Stimulated activated CD4-positive, alpha-beta T cell treated with anti-CD3 and anti-CD28 coated beads, Interleukin-1b, Interleukin-23, amount 100 ng/mL, for 1 hour (primary cell): ENCODE measurements at places on chromosomes 3 and 15.

- DNase-seq = no peak
These were observed 79.5 kb upstream of the GUCA1C start for GRCh38 chr3:109033000-109033660.

DNA sequence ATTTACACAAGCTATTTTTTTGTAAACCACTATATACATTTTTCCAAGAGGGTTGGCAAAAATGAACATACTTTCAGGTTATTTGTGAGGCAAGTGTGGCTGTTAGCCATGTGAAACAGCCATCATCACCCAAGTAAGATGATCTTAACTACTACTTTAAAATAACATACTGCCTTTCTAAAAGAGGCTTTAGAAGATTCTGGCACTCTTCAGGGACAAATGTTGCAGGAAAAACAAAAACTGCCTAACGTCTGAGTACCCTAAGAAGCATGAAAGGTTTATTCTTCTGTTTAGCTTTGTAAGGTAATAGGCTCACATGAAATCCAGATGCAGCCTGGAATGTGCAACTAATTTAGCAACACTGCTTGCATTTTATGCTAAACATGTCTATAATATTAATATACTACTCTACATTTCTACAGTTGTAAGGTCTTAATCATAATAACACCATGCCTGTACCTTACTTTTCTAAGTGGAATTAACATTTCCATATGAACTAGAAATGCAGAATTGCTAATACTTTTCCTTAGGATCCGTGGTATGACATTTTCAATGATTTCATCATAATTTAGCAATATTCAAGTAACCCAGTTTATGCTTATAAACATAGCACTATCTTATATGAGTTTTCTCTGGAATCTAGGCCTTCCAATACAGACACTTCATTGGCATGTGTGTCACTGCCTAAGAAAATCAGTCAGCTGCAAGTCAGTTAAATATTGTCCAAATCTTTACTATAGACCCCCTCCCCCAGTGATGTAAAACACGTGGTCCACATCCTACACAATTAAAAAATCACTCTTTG is 4.5 kb upstream of the LSAMP start:
- DNase-seq = no peak

- DNase-seq = no peak
These were observed 73.9 kb upstream of the KCNH8 start for GRCh38 chr3:19074257-19074900.

DNA sequence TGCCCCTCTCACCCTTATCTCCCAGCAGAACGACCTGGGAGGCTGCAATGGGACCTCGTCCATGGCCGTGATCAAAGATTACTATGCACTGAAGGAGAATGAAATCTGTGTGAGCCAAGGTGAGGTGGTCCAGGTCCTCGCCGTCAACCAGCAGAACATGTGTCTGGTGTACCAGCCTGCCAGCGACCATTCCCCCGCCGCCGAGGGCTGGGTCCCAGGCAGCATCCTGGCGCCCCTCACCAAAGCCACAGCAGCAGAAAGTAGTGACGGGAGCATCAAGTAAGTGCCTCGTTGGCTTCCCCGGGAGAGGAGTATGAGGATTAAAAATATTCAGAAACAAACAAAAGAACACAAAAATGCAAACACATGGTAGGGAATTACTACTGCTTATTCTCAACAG is 55.9 kb upstream of the UMPS start:
- no peak for DNase-seq

GRCh38 chr15:89614164-89614563 is 38.9 kb downstream of the TICRR start:
- DNase-seq = no peak

GRCh38 chr3:164679245-164679644 is 399.1 kb downstream of the SI start:
- no peak for DNase-seq

DNA sequence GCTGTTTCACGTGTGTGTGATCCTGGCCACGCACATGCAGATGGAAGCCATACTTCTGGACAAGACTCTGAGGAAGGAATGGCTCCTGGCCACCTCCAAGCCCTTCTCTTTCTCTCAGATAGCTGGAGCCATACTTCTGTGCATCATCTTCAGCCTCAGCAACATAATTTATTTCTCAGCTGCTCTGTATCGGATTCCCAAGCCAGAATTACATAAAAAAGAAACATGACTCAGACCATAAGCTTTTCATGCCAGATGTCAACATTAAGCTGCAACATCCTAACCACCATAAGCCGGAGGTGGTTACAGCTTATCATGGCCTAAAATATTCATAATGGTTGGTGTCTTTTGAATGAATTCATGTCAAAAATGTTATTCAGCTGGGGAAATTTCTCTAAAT is 10.6 kb upstream of the KIF23 start:
- no peak for DNase-seq

GRCh38 chr15:90261811-90262210 is 3.7 kb upstream of the NGRN start:
- DNase-seq = no peak

- no peak for DNase-seq
These were observed 27.0 kb downstream of the PCOLCE2 start for GRCh38 chr3:142861926-142862325.

DNA sequence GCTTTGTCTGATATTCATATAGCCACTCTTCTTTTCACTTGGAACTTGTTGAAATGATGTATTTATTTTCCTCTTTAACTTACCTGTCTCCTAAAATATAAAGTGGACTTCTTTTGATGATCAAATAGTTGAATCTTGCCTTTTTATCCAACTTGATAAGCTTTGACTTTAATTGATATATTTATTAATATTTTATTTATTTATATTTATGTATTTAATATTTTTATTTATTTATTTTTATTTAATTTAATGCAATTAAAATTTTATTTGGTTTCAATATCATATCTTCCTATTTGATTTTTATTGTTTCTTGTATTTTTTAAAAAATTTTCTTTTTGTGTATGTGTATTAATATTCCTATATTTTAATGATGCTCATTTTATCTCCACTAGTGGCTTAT is 555.1 kb upstream of the EPHA6 start:
- DNase-seq = no peak

DNA sequence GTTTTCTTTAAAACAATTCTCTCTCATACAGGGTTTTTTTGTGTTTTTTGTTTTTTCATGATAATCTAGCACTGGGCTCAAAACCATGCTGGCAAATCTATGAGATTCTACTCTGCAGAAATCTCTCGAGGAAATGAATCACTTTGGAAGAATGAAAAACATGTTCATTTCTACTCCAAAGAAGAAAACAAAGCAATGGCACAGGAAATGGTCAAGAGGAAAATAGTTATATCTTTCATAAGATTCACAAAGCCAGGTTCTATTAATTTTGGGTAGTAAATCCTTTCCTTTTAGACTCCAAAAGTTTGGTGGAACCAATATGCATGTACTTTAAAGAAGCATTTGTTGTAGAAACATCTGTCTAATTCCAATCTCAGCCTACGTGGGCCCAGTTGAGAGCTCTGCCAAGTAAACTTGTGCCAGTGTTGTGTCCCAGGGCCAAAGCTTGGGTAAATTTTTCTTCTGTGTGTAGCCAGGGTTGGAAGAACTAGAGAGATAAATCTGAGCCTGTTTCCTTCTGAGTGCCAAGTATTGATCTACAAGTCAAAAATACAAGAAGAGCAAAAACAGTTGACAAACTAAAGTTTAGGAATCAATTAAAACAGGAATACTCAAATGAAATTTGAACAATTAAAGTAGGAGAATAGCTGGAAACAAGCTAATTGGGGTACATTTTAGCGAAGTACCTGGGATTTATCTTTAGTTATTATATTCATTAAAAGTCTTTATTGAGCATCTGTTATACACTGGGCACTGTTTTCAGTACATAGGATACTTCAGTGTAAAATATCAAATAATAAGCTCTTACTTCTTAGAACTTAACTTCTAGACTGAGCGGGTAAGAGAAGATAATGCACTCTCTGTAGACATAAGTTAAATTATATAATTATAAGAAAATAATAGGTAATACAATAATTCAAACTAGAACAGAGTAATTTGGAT is 657.5 kb upstream of the NECTIN3 start:
- no peak for DNase-seq

- DNase-seq = no peak
These were observed 183.6 kb downstream of the ATP10A start for GRCh38 chr15:25679492-25679891.

DNA sequence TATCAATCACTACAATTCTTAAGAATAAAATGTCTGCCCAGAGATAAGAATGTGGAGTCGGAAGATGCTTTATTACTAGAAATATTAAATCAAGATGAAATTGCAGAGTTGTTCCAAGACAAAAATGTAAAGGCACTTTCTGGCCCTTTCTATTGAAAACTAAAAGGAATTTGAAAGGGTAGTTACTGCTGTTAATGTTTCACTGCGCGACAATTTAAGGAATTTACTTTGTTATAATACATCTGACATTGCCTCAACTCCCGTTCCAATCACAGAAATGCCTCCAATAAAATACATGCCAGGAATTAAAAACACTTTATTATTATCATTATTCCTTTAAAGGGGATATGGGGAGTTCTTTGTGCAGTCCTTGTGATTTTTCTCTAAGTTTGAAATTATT is 26.4 kb downstream of the RSL24D1 start:
- no peak for DNase-seq

- DNase-seq = no peak
These were observed 219.3 kb upstream of the PRICKLE2 start for GRCh38 chr3:64444490-64445108.

DNA sequence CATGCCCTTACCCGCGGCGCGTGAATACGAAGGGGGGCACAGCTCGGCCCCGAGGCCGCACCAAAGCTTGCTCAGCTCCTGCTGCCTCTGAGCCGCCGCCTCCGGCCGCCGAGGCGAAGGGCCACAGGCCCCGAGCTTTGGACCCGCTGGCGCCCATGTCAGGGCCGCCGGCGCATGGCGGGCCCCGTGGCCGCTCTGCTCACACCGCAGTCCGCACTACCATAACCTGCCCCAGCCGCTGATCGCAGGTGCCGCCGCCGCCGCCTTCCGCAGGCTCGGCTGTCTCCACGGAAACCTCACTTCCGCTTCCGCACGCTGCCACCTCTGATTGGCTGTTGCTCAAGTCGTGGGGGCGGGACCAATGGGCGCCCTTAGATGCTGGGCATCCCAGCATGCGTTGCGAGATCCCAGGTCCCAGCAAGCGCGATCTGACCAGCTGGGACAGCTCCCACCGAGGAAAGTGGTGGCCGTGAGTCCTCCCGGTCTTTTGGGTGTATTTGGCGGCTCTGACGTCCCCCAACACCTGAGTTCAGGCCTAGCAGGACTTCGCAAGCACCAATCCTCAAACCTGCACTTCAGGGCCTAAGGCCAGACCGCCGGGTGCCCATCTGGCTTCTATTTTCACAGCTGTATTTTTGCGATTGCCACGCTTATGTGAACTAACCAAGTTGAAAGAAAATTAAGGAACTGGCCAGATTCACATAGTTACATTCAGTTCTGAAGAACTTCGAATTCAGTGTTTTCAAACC is at the start of gene TUSC2:
TUSC2 (minus strand) TSS at position 281 of the 749 bp plus-strand sequence; CDS start at position 157, 124 bp downstream.
- DNase-seq = peak; percentile 82

- no peak for DNase-seq
These were observed 165.4 kb upstream of the TOPAZ1 start for GRCh38 chr3:44076221-44076829.

- no peak for DNase-seq
These were observed 56.9 kb downstream of the CTDSPL start for GRCh38 chr3:37918627-37919026.

GRCh38 chr15:81776976-81777375 is 268.8 kb downstream of the MEX3B start:
- DNase-seq = no peak

- peak; percentile 81 for DNase-seq
These were observed 17.2 kb upstream of the USP3 start for GRCh38 chr15:63487076-63487757.

GRCh38 chr3:175913286-175913685 is 1054.2 kb downstream of the NAALADL2 start:
- no peak for DNase-seq

GRCh38 chr3:102449341-102449740 is 14.5 kb downstream of the ZPLD1 start:
- no peak for DNase-seq

DNA sequence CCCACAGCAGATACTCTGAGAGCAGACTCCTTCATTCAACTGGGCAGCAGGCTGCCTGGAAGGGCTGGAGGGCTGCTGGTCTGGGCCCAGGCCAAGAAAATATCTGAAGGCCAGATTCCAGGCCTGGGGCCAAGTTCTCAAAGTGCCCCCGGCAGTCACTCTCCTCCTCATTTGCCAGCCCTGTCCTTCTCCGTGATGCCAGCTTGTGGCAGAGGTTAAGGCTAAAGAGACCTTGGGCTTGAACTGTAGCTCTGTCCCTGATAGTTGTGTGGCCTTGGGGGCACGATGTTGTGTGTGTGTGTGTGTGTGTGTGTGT is 39.0 kb downstream of the FAM3D start:
- no peak for DNase-seq

DNA sequence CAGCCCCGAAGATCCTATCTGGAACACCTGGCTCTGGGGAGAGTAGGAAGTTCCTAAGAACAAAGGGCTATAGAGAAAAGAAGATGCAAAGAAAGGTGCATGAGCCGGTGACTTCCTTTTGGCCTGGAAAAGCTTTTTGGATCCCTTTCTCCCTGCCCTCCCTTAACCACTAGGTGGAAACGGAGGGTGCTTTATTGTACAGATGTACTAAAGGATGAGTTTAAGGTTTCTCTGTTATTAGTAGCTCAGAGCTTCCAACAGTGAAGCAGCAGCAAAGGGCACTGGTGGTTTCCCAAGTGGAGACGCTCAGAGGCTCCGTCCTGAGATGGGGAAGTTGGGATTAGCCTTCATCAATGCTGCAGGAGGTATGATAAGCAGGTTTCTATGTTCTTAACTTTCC is 5.9 kb upstream of the ADGRG7 start:
- DNase-seq = no peak

DNA sequence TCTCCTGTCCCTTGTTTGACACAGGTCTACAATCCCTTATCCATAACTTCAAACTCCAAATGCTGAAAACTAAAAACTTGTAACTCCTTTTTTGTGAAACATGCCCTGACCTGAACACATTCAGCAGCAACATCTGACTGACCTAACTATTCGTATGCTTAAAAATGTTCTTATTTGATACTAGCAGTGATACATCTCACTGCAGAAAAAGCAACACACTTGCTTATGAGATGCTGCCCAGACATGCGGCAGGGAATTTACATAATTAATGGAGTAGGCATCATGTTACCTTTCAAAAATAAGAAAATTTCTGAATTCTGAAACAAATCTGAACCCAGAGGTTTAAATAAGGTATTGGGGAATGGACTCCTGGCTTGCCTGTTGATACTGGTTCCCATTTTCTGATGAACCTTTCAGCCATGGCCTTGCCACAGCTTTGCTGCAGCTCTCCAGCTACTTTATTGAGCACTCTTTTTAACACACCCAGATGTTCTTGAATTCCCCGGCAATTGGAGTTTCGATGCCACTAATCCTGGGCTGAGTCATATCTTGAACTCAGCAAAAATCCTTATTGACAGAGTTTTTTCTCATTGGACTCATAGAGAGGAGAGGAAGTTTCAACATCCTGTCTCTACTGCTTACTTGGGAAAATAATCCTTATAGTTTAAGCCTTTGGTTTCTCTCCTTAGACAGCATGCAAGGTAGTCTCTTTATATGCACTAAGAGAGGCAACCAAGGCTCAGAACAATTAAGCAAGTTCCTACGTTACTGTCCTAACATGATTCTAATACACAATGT is 296.6 kb upstream of the LMCD1 start:
- DNase-seq = no peak
